ENCODE measurements at places on chromosomes 2 and 18. TPM values are rescaled to one million over a fixed set of nuclear protein-coding genes. Genes with fewer than 3 reads are reported as not detected.

Gene SULT1C4
- total RNA-seq: 55.4 TPM

Gene RTP5
- not detected for total RNA-seq

Gene DPP10
- 4.7 TPM for total RNA-seq

Gene ASXL3
- total RNA-seq: 13.4 TPM

Gene IL1A
- 0.41 TPM for total RNA-seq

Gene BOLL
- total RNA-seq: 0.23 TPM

Gene ARHGEF4
- total RNA-seq: 6.7 TPM

Gene CAPN14
- 0.12 TPM for total RNA-seq

Gene MCFD2
- total RNA-seq: 67.7 TPM

Gene SERPINB4
- total RNA-seq: not detected
